ENCODE measurements at places on chromosomes 5 and 9.

DNA sequence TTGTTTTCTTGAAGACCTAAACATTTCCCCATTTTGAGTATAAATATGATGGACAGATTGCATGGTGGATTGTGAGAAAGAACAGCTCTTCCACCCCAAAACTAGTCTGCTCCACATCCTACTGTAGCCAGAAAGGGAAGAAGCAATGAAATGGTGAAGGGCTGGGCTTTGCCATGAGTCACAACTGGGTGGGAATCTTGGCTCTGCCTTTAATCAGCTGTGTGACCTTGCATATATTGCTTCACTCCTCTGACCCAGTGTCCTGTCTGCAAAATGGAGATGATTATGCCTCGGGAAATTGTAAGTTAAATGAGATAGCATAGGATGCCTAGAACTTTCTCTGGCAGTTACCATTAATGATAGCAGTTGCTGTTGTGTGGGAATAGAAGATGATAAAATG is 101.9 kb downstream of the PDE8B start:
- DNase-seq: peak; percentile 76

GRCh38 chr9:123115146-123115913 is 81.9 kb downstream of the GPR21 start:
- no peak for DNase-seq

- DNase-seq: peak; percentile 30
Measured at GRCh38 chr9:27339661-27340284, 42.8 kb upstream of the EQTN start.

DNA sequence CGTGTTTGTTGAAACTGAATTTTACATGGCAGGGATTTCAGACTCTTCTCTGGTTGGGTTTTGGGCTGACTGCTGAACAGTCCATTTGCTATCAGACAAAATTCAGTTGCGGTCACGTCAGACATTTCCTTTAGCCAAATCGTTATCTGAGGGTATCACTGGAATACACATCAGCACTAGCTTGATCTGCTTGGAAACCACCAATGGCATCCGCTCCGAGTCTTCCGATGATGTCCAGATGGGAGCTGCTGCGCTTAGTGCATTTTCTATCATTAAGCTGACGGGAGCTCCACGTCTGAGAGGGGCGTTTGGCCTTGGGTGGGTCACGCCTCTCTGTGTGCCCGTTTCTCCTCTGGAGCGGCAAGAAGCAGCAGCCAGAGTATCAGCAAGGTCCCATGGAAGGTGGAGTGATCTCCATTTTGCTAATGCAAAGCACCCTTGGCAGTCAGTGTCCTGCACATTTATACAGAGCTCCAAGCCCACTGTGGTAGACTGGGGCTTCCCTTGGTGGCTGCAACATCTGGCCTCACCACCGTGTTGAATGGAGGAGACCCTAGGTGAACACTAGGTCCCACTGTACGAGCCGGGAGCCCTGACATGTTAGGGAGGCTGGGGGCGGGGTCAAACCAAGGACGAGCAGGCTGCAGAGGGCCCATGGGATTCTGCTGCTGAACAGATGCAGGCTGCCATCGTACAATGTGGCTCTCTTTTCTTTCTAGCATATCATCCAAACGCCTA is 134.6 kb upstream of the PHYKPL start:
- no peak for DNase-seq

- peak; percentile 91 for DNase-seq
Measured at GRCh38 chr9:135501261-135502167, 1.0 kb downstream of the MRPS2 start.

- DNase-seq: no peak
Measured at GRCh38 chr5:142087920-142088679, 20.5 kb upstream of the NDFIP1 start.

GRCh38 chr5:14263699-14264098 is 120.6 kb downstream of the TRIO start:
- DNase-seq: no peak

DNA sequence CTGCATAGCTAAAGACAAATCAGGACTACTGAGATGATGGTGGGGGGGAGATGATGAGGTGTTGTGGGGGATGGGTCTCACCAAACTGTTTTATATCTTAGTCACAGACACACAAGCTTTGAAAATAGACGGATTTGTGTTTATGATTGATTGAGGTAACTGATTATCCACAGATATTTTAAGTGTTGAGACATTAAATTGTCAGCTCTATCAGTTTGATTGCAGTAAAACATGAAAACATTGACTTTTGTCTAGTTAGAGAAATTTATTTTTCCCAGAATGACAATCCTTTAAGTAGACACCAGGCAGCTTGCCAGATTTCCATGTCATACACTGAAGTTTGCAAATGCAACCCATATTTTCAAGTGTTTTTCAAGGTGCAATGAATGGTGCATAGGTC is 149.8 kb downstream of the NR2F1-AS1 start:
- no peak for DNase-seq

DNA sequence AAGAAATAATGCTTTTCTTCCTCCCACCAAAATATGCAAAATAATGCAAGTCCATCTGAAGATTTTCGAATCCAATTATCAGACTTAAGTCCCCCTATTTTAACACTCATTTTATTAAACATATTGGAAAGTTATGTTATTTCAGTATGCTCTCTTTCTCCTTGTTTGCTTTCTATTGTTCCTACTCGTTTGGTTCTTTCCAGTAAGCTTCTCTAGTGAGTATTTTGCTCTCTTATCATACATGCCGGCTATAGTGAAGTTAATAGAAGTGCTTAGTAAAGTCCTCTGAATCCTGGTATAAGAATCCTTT is 517 bp downstream of the ALDH1A1 start:
- no peak for DNase-seq

- no peak for DNase-seq
Measured at GRCh38 chr5:100803397-100803796, 99.7 kb downstream of the ST8SIA4 start.

GRCh38 chr5:10699281-10699874 is 61.7 kb downstream of the DAP start:
- DNase-seq: no peak

- no peak for DNase-seq
Measured at GRCh38 chr5:164289526-164289925, 784.1 kb downstream of the MAT2B start.

DNA sequence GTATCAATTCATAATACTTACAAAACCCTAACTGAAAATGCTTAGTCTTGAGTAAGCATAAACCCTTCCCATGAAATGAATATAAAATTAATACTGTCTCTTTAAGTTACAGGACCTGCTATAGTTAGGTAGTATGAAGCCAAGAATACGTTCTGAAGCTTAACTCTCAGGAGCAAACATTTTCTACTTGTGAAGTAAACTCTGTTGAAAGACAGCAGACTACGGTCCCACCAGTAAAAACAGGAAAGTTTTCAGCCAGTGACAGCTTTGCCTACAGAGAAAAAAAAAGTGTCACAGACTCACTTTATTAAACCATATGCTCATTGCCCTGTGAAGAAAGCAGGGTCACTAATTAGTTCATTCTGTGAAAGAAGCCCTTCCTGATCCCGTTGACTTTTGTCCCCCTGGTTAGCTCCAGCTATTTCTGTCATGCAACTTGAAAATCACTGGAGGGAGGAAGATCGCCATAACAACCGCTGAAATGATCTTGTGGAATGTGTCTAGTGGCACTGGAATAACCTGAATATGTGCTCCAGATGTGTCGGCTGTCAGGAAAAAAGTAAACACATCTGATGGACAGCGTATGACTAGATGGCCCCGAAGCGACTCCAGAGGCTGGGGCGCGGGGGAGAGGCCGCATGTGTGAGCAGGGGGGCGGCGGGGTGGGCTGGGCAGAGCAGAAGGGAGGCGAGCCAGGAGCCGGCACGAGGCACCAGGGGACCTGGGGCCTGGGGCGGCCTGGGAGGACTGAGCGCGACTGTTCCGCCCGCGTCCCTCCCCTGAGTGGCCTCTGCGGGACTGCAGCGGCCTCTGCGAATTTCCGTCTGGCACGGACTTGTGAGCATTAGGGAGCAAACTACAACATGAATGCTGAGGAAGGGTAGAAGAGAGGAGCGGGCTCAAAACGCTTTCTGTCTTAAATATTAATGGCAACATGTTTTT is 41.9 kb downstream of the BNC2 start:
- DNase-seq: peak; percentile 59

DNA sequence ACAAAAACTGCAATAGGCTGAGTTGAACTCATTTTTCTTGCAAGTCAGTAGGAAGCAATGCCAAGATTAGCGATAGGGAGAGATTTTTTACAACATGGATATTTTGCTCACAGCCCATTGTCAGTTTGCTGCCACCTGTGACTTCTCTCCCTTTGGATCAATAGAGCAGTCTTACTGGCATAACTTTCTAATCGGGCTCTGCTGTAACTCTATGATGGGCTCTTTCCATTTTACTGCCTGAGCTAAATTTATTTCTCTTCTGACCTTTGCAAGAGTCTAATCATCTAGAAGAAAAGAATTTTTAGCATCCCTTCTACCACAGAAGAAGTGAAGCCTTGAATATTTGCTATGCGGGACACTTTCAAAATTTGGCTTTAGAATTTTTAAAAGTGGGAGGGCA is 53.6 kb upstream of the SGCD start:
- DNase-seq: no peak

DNA sequence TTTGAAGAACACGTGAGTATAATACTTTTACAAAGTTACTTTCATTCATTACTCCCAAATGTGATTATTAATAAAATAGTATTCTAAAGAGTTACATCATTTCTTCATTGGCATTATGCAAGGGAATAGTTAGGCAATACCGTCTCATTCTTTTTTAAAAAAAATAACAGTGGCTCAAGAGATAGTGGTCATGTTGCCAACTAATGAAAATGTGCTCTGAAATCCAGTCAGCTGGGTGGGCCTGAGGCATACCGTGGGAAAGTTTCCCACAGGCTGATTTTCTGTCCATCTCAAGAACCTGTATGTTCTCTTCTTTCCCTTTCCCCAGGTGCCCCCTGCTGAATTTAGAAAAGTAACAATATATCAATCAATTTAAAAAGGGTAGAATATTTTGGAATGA is 40.8 kb upstream of the ROPN1L start:
- DNase-seq: peak; percentile 59

- peak; percentile 68 for DNase-seq
Measured at GRCh38 chr5:143501310-143502044, 98.0 kb upstream of the NR3C1 start.

DNA sequence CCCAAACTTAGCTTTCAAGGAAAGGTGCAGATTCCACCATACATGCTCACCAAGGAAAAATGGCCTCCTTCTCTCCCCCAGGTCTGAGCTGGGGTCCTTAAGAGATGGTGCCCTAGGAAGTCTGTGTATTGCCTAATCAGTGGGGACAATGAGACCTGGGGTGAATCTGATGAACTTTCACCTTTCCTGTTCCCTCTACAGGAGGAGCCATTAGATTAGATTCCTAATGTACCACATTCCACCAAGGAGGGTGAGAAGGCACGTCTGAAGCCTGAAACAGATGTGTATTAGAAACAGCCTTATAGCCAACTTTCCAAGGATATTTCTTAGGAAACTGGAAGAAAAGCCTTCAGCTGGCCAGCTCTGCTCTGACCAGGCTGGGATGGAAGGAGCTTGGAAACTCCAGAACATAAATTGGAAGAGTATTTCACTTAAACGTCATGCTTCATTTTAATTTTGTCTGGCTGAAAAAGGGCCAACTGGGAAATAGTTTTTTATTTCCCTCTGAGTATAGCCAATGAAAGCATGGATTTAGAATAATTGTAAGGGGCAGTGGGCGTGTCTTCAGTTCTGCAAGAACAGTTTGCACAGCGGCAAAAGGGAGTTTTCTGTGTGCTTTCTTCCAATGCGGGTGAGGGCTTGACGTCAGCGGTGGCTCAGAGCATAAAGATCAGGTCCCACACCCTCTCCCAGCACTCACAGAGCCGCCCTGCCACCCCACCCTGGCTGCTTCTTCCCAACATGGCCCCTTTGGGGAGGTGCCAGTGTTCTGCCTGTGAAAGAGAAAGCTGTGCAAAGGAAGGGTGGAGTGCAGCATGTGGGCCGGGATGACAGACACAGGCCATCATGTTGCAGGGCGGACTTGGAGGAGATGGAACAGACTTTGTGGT is 210.9 kb downstream of the ESM1 start:
- peak; percentile 86 for DNase-seq

DNA sequence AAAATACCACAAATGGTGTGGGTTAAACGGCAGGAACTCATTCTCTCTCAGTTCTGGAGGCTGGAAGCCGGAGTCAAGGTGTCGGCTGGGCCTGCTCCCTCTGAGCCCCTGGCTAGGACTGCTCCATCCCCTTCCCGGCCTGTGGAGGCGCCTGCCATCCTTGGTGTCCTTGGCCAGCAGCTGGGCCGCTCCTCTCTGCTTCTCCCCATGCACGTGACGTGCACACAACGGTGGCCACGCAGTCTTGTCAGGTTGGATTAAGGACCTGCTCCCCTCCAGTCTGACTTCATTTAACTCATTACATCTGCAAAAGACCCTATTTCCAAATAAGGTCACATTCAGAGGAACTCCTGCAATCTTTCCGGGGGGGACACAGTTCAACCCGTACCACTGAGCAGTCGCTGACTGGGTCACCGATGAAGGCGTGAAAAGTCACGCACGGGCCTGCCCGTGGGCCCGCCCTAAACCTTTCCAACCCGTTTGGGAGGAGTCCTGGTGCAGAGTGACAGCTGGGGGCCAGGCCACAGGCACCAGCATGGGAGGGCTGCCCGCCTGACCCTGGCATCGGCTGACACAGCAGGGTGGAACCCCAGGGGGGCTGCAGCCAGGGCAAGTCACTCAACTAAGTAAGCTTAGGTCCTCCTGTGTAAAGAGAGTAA is 135.2 kb downstream of the COL23A1 start:
- no peak for DNase-seq

GRCh38 chr9:121298016-121298538 is 30.1 kb downstream of the GSN start:
- DNase-seq: no peak

DNA sequence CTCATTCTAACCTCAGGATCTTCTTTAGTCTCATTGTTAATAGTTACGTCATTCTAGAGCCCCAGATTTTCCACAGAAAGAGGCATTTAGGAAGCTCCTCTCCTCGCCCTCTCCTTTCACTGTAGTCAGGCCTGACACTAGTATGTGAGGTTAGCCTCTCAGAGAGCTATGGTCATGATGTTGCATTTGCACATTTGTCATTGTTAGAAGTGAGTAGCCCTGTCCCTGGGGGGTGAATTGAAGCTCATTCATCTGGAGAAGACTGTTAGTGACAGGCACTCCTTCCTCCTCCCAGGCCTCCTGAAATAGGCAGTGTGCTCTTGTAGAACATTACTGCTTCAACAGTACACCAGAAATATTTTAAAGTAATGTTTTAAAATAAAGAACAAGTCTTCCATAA is 26.6 kb upstream of the LRRTM2 start:
- DNase-seq: no peak

GRCh38 chr5:163459462-163459818 is 462 bp downstream of the NUDCD2 start:
- no peak for DNase-seq

DNA sequence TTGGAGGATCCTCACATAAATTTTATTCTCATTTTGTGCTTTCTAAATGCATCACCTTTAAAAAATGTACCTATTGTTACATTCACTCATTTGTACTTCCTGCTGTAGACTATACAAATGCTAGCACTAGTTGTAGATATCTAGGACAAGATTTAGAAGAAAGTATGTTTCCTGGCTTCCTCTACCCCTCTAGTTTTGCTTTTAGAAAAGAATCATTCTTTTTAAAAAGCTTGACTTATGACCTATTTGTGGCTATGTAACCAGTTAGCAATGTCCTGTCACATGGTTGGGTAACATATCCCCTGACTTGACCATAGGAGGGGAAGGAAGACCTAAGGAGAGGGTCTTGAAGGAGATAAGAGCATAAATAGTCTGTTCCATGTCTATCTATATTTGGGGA is 13.3 kb downstream of the CAMK4 start:
- DNase-seq: no peak

Data from AG20443 (cell line).